ENCODE measurements at places on chromosomes 7 and 10.

DNA sequence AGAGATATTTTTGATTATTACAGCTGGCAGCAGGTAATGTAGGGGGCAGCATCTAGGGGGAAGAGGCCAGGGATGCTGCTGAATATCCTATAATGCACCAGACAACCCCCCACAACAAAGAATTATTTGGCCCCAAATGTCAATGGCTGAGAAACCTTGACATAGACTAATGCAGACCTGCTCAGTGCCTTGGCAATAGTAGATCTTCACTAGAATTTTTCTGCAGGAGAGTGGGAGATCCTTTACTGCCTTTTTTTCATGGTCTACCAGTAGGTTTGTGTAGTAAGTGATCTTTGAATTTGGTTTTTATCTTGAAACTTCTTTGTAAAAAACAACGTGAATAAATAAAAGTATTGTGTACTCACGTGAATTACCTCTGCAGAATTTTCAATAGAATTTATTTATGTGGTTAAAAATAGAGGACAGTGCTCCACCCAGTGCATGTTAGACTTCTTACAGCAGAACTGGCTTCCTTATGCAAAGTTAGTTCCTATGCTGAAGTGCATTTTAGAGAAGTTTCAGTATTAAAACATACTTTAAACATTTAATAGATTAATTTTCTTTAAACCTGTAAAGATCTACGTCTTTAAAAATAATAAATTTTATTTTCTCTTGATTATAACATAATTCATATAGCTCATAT is 199.6 kb upstream of the HDAC9 start:
- no peak for DNase-seq

- DNase-seq = no peak
These were observed 182.5 kb downstream of the SEMA3D start for GRCh38 chr7:85004402-85004801.

- no peak for DNase-seq
These were observed 447.2 kb downstream of the INHBA start for GRCh38 chr7:41255716-41256115.

GRCh38 chr7:44291733-44292419 is 33.5 kb downstream of the CAMK2B start:
- no peak for DNase-seq

DNA sequence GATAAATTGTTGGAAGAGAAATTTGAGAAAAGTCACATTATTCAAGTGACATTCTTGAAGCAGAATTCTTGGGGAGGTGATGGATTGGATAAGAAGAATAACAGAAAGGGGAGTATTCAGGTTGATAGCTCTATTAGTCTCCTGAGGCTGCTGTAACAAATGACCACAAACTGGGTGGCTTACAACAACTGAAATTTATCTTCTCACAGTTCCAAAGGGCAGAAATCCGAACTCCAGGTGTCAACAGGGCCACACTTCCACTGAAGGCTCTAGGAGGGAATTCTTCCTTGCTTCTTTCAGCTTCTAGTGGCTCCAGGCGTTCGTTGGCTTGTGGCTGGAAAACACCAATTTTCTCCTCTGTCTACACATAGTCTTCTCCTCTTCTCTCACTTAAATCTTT is 99.8 kb downstream of the TES start:
- no peak for DNase-seq

GRCh38 chr10:29392376-29393021 is 103.6 kb downstream of the LYZL1 start:
- no peak for DNase-seq

- no peak for DNase-seq
These were observed 167.6 kb upstream of the PITRM1 start for GRCh38 chr10:3340127-3340730.

DNA sequence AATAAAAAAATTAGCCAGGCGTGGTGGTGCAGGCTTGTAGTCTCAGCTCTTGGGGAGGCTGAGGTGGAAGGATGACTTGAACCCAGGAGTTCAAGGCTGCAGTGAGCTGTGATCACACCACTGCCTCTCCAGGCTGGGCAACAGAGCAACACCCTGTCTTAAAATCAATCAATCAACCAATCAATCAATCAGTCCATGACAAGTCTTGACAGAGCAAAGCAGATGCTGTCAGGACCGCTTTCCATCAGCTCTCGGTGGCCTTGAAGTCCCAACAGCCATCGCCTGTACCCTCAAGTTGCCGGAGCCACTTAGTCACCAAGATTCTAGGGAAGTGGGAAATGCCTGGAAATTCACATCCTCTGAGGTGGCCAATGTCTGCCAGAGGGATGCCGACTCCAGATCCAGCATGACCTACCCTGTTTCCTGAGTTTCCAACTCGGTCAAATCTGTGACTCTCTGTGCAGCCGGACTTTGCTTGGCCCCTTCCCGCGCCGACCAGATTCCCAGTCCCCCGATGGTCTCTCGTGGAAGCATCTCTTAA is 871 bp upstream of the CCL24 start:
- no peak for DNase-seq

- DNase-seq = no peak
These were observed 114.9 kb downstream of the DPP6 start for GRCh38 chr7:154167051-154167450.

- no peak for DNase-seq
These were observed 34.8 kb downstream of the BTRC start for GRCh38 chr10:101388676-101389276.

- no peak for DNase-seq
These were observed 237.4 kb downstream of the BAMBI start for GRCh38 chr10:28914701-28915100.

DNA sequence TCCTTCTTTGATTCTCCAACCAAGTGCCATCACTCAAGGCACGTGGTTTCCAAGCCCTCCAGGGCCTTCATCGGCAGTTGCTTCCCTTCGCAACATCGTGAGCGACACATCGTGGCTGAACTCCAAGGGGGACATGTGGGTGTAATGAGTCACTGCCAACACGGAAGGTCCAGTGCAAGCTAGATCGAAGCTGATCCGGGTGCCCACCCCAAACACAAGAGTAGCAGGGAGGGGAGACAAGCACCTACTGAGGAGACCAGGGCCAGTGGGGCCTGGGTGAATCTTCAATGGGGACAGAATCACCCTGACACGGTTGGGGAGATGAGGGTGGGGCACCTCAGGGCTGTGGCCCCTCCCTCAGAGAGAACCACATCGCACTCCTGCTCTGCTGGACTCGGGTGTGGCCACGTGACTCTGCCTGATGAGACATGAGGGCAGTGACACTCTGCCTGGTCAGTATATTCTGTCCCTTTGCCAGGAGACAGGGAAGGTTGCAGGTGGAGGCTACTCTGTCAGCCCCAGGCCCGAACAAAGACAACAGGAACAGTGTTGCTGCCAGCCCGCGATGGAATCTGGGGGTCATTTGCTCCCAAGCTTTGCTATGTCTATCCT is 36.8 kb upstream of the HSPA12A start:
- DNase-seq = no peak

- DNase-seq = no peak
These were observed 85.5 kb upstream of the OIT3 start for GRCh38 chr10:72808001-72808400.

DNA sequence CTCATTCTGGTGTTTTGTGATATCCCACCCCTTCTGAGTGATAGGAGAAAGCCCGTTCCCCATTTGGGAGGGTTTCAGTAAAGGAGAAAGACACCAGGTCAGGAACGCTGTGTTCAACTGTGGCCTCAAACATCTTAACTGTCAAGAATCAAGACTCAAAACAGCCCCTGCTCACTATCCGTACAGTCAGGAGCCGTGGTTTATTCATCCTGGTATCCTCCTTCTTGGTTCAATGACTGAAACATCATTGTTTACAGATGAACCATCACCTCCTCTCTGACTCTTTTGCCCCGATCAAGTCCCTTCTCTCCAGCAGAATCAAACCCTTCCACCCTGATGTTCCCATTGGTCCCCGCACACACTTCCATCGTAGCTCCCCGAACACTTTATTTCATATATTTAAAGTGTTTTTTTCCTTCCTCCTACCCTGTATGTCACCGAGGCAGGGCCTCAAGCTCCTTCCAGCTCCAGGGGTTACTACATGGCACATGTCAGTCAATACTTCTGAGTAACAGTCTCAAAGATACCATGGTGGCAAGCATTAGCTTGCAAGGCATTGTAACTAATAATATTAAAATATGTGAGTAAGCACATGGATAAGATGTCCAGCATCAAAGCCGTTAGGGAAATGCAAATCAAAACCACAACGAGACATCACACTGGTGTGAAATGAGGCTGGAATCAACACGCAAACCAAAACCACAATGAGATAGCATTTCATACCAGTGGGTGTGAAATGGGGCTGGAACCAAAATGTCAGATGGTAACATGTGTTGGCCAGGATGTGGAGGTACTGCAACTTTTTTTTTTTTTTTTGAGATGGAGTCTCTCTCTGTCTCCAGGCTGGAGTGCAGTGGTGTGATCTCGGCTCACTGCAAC is 124.7 kb upstream of the C1QL3 start:
- no peak for DNase-seq

- no peak for DNase-seq
These were observed 128.7 kb downstream of the PKD1L1 start for GRCh38 chr7:47819607-47819920.

DNA sequence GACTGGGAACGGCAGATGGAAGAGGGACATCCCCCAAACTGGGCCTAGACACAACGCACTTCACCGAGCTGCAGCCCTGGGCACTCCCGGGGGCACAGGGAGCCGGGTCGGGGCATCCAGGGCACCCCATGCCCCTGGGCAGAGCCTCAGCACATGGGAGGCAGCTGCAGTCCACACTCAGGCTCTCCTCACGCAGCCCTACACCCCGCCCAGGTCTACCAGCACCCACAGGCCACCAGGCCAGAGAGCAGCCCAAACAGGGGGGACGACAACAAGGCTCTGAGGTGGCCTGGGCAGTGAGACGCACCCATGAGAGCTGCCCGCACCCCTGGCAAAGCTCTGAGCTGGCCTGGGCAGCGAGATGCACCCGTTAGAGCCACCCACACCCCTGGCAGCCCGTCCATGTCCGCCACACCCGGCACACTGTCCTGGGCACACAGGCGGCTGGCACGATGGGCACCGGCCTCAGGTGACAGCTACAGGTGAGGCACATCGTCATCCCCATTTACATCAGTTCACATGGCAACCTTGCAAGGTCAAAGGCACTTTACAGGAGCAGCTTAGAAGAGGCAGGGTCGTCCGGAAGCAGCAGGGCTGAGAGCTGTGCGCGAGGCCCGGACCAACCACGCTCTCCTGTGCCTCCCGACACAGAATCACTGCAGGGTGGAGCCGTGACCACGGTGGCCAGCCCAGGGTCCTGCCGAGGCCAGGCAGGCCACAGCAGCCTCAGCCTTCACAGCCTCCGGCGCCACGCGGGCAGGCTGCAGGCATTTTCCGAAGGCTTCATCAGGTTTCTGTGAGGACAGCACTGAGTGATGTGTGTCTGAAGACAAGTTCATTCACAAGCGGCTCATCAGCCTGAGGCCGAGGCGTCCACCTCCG is 228.6 kb downstream of the MAD1L1 start:
- DNase-seq = no peak

GRCh38 chr10:110434489-110435096 is 63.1 kb upstream of the DUSP5 start:
- no peak for DNase-seq

- DNase-seq = no peak
These were observed 503.2 kb upstream of the MKI67 start for GRCh38 chr10:128629111-128630096.

GRCh38 chr7:138885383-138886147 is 87.6 kb upstream of the ATP6V0A4 start:
- DNase-seq = no peak

DNA sequence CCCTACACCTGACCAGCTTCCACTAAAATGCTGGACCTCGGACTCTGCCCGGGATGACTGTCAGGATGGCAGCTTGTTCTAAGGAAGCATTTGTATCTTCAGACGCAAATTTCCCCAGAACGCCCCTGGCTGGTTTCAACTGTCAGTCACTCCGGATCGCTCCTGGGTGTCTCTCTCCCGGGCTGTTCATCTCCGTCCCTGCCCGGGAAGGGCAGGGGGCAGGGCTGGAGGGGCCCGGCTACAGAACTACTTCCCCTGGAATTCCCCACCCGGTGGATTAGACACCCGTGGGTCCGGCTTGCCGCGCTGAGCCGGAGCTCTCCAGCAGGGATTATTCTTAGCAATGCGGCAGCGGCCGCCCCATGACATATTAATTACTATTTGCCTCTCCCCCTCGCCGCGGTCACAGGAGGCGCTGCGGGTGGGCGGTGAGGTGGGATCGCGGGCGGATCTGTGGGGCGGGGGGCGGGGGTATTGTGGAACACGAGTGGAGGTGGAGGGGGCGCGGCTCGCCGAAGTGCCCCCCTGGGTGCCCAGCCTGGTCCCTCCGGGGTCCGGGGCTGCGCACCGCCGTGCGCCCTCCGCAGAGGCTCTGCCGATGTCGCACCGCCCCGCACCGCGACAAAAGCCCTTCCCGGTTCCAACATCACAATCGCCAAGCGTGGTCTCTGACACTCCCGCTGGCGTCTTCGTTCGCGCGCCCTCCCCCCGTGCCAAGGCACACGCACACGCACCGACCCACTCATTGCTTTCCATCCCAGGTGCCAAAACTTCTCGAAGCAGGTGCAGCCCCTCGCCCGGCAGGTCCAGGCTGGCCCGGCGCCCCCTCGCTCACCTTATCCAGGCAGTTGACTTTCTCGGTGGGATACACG is 276.1 kb upstream of the NEBL start:
- no peak for DNase-seq

GRCh38 chr7:103689255-103689654 is 243.2 kb upstream of the SLC26A5 start:
- no peak for DNase-seq

GRCh38 chr7:78134256-78134655 is 335.7 kb downstream of the PHTF2 start:
- no peak for DNase-seq

DNA sequence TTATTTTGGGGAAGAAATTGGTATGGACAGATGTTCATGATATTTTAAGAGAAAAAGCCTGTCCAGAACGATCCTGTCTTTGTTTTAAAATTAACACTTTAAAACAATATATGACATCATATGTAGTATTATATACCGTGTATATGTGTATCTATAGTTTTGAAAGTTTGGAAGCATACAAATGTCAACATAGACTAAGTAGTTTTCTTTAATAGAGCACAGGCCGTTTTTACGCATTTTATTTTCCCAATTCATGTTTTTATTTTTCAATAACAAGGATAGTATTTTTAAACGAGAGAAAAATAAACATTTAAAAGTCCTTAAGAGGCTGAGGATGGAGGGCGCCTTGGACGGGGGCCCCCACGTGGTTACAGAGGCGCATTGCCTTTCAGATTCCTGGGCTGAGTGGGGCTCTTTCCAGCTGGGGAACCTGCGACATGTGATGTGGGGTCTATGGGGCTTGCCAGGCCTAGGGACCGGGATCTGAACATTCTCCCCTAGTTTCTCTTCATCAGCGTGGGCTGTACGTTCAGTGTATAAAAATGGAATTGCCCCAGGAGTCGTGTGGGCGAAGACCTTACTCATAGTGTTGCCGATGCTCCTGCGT is 127.8 kb upstream of the ZNF746 start:
- peak; percentile 6 for DNase-seq

GRCh38 chr7:7496311-7496710 is 39.4 kb downstream of the COL28A1 start:
- DNase-seq = no peak

All from amygdala (tissue), 56 donors.